Peyer's patch (tissue), 4 donors: ENCODE measurements at places on chromosomes 7 and 10. TPM values are rescaled to one million over a fixed set of nuclear protein-coding genes. Genes with fewer than 3 reads are reported as not detected.

Gene FAM180A
- total RNA-seq: 3.3 TPM

Gene PON3
- total RNA-seq: 2.9 TPM

Gene PDSS1
- total RNA-seq: 28.1 TPM

Gene NT5C2
- total RNA-seq: 86.5 TPM

Gene IL6
- not detected for total RNA-seq

Gene PRPS1L1
- not detected for total RNA-seq

Gene PIK3CG
- total RNA-seq: 6.2 TPM

Gene CCDC3
- 1.1 TPM for total RNA-seq

Gene CHN2
- 29.7 TPM for total RNA-seq

Gene MRC1
- total RNA-seq: 8.1 TPM

Gene TRPV5
- 0.83 TPM for total RNA-seq

Gene METTL27
- 6.0 TPM for total RNA-seq

Gene ZDHHC16
- 29.6 TPM for total RNA-seq

Gene HOXA2
- total RNA-seq: 24.8 TPM

Gene BAIAP2L1
- total RNA-seq: 46.1 TPM

Gene OR2A7
- total RNA-seq: 40.3 TPM

Gene TYW1B
- 50.3 TPM for total RNA-seq

Gene SPDYE8
- not detected for total RNA-seq

Gene LOXL4
- total RNA-seq: not detected

Gene NPFFR1
- not detected for total RNA-seq

Gene SPDYE1
- total RNA-seq: not detected

Gene COBL
- total RNA-seq: 129 TPM

Gene AKR1D1
- not detected for total RNA-seq

Gene LDB3
- total RNA-seq: 2.3 TPM

Gene LEP
- not detected for total RNA-seq

Gene UCN3
- total RNA-seq: 2.6 TPM

Gene C10orf62
- not detected for total RNA-seq

Gene HNRNPA2B1
- 210 TPM for total RNA-seq

Gene SFRP4
- not detected for total RNA-seq

Gene SPDYE18
- not detected for total RNA-seq

Gene EBLN1
- total RNA-seq: not detected

Gene ZNF804B
- total RNA-seq: not detected

Gene INPP5A
- total RNA-seq: 33.8 TPM

Gene SPRN
- total RNA-seq: 0.47 TPM

Gene HOXA6
- total RNA-seq: 18.7 TPM

Gene CC2D2B
- total RNA-seq: 1.9 TPM

Gene ADAMTS14
- total RNA-seq: 10.7 TPM

Gene AKR1C8
- total RNA-seq: not detected

Gene OR2A12
- not detected for total RNA-seq

Gene EMX2
- not detected for total RNA-seq

Gene SLC26A5
- not detected for total RNA-seq

Gene EVX1
- total RNA-seq: not detected

Gene CYP2C18
- total RNA-seq: 161 TPM

Gene RADIL
- total RNA-seq: 16.5 TPM

Gene IL15RA
- 38.0 TPM for total RNA-seq
